Fibroblast of skin of scalp (primary cell): ENCODE measurements at places on chromosomes 16 and 17.

DNA sequence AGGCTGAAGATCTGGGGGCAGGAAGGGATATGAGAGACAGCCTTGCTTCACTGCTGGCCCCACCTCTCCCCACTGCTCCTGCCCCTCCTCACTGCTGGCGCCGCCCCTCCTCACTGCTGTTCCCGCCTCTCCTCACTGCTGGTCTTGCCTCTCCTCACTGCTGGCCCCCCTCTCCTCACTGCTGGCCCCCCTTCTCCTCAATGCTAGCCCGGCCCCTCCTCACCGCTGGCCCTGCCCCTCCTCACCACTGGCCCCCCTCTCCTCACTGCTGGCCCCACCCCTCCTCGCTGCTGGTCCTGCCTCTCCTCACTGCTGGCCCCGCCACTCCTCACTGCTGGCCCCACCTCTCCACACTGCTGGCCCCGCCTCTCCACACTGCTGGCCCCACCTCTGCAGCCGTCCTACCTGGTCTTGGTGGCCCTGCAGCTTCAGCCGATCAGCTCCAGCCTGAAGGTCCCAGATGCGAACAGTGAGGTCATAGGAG, 9.5 kb upstream of the PAM16 start:
- peak; percentile 41 for DNase-seq

- DNase-seq = no peak
These were observed 35.4 kb downstream of the CDRT15 start for GRCh38 chr17:14201021-14201987.

DNA sequence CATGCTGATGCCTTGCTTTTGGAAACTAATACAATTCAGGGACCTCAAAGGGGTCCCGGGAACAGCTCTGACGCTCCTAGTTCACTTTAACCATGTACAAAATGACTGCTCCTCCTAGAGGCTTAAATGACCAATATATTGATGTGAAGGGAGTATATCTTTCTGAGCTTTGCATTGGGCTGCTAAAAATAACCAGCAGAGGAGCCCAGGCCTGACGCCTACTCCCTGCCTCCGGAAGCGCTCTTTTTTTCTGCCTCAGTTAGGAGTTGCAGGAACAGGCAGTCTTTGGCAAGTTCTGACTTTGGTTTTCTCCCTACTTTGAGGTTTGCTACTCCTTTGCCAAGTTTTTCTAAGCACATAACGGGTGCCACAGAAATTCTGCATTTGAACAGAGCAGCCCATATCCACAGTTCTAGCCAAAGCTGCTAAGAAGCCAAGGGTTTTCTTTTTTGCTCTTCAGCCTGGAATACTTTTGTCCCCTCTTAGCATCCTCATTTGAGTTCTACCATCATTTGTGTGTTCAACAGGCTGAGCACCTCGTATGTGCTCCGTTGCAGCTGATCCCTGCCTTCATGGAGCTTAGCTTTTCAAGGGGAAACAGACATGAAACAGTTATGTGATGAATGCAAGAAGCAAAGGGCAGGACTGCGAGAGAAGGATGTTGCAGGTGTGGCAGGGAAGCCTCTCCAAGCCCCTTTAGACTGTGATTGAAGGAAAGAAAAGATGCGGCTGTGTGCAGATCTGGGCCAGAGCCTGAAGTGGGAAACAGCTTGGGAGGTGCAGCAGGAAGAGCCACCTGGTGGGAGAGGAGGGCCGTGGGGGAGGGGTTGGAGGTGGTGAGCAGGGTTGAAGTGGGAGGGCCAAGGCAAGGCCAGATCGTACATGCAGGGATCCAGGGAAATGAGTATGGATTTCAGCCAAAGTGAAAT, 2.8 kb upstream of the NAGPA start:
- no peak for DNase-seq

GRCh38 chr16:65917466-65917865, 449.0 kb upstream of the CDH5 start:
- DNase-seq = no peak

- DNase-seq = peak; percentile 53
These were observed 1.5 kb downstream of the SLC38A8 start for GRCh38 chr16:84040823-84041820.

GRCh38 chr17:48148854-48149786, 41.6 kb downstream of the SNX11 start:
- peak; percentile 33 for DNase-seq

DNA sequence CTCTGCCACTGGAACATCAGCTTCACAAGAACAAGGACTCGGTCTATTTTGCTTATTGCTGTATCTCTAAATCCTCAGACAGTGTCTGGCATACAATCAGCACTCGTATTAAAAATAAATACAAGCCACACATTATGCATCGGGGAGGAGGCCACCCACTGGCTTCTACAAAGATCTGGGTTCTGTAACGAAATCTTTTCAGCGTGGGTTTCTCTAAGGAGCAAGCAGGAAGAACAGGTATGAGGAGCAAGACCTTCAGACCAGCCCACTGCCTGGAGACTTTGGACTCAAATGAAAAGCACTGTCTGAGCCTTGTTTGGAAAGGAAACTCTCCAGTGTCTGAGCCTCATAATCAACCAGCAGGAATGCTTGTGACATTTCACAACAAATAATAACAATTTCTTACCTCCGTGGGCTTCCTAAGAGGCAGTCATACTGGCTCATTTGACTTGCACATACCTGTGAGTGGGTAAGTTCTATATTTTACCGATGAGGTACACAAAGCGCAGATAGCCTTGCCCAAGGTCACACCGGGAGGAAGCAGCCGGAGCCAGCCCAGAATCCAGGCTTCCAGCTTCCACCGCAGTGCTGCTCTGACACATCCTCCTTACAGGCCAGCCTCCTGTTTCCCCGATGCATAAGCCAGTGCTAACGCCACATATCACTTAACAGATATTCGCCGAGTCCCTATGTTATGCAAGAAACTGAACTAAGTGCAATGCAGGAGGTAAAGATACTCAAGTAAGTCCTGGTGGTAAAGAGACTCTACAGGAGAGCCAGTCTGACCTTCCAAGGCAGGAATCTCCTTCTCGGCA, 118.6 kb upstream of the TNRC6C start:
- DNase-seq = peak; percentile 19

DNA sequence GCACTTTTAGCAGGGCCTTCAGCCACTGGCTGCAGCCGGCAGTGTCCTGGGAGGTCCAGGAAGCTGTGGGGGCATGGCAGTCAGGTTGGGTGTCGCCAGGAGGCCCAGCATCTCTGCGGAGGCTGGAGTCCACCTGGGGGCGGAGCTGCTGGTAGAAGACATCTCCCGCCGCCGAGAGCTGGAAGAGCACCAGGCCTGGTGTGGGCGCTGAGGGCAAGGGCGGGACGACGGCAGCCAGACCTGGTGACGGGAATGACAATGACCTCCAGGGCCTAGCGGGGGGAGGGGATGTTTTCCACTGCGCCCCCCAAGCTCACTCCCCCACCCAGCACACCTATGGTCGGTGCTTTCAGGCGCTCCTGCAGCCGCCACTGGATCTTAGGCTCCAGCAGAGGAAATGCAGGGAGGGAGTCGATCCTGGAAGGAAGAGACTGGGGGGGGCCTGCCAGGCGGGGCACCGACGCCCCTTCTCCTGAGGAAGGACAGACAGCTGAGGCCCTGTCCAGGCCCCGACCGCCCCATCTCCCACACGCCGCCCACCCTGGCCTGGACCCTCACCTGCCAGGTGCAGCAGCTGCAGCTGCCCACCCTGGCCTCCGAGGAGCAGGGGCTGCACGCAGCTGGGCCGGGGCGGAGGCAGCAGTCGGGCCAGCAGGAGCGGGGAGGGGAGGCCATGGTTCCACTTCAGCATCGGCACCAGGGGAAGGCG, 7.1 kb downstream of the TAF1C start:
- no peak for DNase-seq
